NCI-H460 (cell line): ENCODE measurements at places on chromosomes 1 and 21.

GRCh38 chr1:85325920-85326319 lies 49.5 kb upstream of the BCL10 start:
- DNase-seq: no peak

DNA sequence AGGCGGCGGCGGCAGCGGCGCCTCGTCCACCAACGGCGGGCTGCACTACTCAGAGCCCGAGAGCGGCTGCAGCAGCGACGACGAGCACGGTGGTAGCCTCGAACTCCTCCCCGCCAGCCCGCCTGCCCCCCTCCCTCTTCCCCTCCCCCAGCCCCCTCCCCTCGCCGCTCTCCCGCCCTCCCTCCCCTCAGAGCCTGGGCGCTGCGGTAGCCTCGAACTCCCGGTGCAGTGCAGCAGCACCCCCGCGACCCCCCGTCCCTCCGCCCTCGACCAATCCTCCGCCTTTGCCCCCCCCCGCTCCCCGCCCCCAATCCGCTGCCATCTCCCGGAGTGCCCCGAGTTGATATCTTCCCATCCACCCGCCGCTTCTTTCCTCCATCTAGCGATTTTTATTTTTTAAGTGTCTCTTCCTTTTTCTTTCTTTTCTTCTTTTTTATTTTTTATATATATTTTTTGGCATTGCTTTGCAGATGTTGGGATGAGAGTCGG lies 516 bp downstream of the RCOR3 start:
- peak; percentile 31 for DNase-seq

- DNase-seq: no peak
Observed at GRCh38 chr1:236952246-236953003, 51.8 kb downstream of the MT1HL1 start.

- no peak for DNase-seq
Observed at GRCh38 chr1:9269078-9269501, 23.6 kb upstream of the SPSB1 start.

GRCh38 chr1:231274119-231274825 lies 33.3 kb downstream of the GNPAT start:
- no peak for DNase-seq

DNA sequence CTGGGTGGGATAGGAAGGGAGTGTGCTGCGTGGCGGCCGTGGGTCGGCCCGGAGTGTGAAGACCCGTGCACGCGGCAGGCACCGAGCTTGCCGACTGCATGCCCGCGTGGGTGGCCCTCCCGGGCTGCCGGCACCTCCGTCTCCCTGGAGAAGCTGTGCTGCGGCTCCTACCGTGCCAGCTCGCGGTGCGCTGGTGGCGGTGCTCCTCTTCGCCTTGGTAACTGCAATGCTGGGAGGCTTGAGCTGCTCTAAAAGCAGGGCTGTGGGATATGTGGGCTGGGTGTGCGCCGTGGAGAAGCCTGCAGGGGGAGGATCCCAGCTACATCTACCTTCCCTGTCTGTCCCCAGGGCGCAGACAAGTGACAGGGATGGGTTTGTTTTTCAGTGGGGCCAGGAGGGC lies 2.4 kb downstream of the GABRD start:
- DNase-seq: no peak

GRCh38 chr1:201713086-201713810 lies 115.7 kb upstream of the IPO9 start:
- peak; percentile 96 for DNase-seq

GRCh38 chr1:217526636-217527035 lies 104.3 kb downstream of the GPATCH2 start:
- no peak for DNase-seq

- no peak for DNase-seq
Observed at GRCh38 chr1:44249543-44249942, 36.3 kb downstream of the DMAP1 start.

DNA sequence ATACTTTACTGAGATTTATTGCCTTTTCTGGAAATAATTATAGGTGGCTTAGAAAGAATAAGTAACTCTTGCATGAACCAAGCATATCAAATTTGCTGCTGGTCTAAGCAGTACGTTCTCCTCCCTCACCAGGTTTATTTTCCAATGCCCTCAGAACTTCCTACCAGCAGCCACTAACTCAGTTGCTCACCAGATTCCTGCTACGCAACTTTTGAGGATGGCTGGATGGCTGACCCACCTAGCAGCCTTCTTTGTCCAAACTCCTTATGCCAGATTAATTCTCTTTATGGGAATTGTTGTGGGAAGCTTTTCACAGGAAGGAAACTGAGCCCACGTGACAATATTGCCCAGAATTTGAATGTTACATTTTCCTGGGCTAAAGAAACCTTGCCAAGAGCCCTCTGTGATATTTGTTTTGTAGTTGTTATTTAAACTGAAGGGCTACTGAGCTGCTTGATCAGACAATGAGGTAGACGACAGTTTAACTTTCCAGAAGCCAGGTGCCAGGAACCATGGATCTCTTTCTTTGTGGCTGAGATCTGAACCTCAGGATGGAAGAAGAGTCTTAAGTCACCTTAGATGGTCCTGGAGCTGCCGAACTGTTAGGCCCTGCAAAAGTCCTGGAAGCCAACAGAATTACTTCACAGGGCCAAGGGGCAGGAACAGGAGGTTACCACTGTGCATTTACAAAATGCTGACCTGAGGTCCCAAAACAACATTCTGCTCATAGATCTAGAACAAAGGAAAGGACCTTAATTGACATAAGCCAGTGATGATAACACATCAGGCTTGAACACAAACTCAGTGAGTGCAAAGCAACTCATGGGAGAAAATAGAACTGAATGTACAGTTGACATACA lies 85.5 kb upstream of the ATP1A1 start:
- no peak for DNase-seq

DNA sequence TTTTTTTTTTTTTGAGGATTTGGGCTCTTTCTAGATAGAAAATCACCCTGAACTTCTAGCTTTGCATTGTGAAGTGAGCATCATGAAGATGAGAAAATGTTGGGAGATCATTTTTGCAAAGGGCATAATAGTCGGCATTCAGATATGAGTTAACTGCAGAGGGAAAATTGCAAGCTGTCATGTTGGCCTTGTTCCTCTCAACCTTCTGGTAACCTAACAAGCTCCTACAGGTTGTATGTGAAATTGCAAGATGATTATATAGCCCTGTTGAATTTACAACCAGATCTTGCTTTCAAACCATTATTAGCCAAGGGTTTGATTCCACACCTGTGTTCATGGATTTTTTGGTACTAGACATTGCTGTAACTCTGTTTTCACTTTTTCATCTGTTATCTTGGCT lies 2.2 kb downstream of the ELOA start:
- DNase-seq: peak; percentile 36

GRCh38 chr1:58746757-58747156 lies 37.1 kb downstream of the JUN start:
- DNase-seq: no peak

DNA sequence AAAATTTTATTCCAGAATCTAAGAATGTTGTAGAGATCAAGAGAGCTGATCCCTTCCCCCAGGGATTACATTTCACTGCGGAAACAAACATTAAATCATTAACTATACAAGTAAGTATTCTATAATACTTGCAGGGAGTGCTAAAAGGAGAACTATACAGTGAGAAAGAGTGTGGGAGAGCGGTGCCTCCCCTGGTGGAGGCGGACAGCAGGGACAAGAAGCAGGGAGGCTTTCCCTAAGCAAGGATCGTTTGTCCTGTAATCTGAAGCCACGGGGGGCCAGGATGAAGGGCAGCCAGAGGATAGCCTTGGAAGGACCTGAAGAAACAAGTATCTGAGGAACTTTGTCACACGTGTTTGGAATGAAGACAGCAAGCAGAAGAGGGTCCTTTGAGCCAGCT lies 40.1 kb downstream of the SLC9C2 start:
- peak; percentile 12 for DNase-seq

DNA sequence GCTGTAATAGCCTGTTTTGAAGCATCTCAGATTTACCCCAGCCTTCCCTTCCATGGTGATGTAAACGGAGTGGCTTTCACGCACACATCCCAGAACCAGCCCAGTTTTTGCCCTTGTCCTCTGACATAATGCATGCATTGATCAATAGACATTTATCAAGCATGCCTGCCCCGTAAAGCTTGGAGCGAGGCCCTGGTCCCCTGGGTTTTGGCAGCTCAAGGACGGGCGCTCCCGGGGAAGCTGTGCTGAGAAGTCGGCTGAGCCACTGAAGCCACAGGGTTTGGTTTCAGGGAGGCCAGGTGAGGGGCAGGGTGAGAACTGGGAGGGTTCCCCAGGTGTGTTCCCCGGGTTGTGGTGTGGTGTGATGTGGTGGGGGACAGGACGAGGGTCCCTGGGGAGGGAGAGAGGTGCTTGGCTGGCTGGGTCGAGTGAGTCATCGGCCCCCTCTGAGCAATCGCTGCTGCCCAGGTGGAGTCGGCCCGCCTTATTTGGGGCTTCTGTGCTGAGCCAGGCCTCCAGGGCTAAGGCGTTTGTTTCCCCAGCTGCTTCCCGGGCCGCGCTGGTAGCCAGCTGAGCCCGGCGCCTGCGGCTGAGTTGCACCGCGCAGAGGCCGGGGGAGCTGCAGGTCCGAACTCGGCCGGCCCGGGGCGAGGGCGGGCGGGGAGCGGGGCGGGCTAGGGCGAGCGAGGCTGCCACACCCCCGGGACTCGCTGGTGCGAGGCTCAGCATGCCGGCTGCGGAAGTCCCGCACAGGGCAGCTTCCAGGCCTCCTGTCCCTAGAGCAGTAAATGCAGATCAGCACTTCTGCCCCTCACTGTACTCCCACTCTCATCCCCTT lies 23.6 kb downstream of the ATP2B4 start:
- DNase-seq: no peak

- no peak for DNase-seq
Observed at GRCh38 chr1:14511166-14511680, 87.3 kb upstream of the KAZN start.

- no peak for DNase-seq
Observed at GRCh38 chr1:55000110-55001085, 1.7 kb downstream of the BSND start.

DNA sequence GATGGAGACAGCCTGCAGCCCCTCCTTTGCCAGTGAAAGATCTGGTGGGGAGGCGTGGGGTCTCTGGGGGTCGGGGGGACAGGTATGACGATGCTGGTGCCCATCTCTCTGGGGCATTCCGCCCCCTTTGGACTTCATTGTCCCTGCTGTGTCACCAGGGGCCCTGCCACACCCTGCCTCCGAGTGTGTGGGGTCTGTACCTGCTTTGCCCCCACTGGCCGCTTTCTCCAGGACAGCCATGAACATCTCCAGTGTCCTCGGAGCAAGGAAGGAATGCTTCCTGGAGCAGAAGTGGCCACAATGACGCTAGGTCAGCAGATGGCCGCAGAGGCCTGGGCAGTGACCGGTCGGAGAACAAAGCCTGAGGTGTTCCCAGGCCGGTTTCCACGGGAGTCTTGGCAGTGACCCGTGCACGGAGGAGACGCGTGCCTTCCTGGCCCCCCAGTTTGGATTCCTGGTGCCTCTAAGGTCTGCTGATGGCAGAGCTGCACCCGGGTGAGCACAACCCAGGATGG lies 18.6 kb upstream of the TRAPPC10 start:
- no peak for DNase-seq

DNA sequence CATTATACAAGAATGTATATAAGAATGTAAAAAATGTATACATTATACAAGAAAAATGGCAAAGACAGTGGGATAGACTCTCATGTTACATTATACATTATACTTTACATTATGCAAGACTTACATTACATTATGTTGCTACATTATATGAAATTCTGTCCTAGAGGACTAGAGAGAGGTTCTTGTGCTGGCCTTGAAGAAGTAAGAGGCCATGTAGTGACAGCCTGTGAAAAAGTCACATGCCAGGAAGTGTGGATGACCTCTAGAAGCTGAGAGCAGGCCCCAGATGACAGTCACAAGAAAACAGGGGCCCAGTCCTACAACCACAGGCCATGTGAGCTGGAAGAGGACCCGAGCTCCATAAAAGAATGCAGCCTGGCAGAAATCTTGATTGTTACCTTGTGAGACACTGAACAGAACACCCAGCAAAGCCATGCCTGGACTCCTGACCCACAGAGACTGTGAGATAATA lies 30.5 kb upstream of the AHCYL1 start:
- no peak for DNase-seq

- DNase-seq: peak; percentile 73
Observed at GRCh38 chr1:63731117-63732043, 42.4 kb upstream of the ROR1 start.

- DNase-seq: no peak
Observed at GRCh38 chr21:46154155-46154954, 1.0 kb downstream of the FTCD start.

GRCh38 chr1:22104094-22104493 lies 38.8 kb downstream of the WNT4 start:
- DNase-seq: no peak

GRCh38 chr1:44619261-44619900 lies 54.9 kb downstream of the TMEM53 start:
- DNase-seq: no peak

DNA sequence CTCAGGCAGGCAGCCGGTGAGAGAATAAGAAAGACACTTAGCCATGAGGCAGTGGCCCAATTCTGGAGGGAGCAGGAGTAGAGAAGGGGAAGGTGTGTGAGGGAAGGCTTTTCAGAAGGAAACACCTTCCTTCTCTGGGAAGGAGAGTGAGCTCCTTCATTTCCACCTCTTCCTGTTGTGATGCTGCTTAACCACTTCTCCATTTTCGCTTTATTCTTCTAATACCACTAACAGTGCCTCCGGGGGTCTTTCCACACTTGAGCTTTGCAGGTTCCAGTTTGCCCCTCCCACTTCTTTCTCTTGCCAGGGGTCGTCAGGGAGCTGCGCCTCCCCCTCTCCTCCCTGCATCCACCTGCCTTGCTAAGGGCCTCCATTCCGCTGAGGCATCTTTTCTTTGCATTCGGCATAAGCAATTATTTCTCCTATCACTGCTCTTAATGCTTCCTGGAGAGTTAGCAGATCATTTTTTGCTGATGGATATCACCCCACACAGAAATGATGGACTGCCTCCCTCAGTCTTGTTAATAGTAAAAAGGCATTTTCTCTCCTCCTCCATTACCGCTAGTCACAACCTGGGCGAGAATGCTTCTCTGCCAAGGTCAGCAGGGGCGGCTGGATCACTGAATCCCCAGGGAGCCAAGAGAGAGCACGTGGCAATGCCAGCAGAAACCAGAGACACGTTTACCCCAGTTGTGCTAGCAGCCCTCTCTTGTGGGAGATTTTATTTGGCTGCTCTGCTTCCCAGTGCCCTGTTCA lies 74.8 kb downstream of the ELAVL4 start:
- no peak for DNase-seq

DNA sequence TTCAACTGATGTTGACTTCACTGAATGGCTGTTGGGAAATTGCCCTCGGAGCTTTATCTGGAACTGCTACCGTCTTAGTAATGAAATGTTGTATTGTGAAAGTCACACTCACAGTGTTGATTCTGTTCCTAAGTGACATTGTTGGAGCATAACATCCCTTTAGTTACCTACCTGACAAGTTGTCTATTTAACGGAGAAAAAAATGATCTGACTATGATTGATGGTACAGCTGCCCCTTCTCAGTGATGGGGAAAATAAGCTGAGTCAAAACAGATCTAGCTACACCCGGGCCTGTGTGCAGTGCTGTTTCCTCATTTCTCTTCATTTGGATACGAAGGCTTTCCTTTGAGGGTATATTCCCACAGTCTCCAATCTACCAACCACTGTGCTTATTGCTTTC lies 472.3 kb upstream of the BRINP3 start:
- DNase-seq: no peak
